ENCODE measurements at places on chromosomes 2 and 18.

GRCh38 chr2:133026536-133027177 lies 356.7 kb upstream of the LYPD1 start:
- DNase-seq, result no peak

DNA sequence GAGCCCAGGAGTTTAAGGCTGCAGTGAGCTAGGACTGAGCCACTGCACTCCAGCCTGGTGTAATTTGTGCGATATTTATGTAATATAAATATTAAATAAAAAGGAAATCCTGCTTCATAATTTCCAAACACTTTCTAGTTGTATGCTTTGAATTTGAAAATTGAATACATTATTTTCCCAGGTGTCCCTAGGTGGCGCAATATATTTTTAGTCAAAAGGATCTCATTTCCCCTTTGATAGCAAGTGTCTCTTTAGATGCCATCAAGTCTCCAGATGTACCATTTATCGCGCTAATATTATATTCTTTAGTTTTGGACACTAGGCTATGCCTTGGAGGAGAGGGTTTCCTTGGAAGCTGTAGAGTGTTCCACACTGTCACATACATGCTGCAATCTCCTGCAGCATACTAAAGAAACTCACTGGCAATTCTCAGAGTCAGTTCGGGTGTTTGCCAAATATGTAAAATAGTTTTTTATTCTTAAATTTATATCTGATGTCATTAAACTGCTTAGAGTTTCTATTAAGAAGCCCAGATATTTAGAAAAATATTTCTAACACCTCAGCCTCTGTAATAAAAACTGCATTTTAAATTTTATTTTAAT lies 5.6 kb upstream of the WDR7 start:
- no peak for DNase-seq

DNA sequence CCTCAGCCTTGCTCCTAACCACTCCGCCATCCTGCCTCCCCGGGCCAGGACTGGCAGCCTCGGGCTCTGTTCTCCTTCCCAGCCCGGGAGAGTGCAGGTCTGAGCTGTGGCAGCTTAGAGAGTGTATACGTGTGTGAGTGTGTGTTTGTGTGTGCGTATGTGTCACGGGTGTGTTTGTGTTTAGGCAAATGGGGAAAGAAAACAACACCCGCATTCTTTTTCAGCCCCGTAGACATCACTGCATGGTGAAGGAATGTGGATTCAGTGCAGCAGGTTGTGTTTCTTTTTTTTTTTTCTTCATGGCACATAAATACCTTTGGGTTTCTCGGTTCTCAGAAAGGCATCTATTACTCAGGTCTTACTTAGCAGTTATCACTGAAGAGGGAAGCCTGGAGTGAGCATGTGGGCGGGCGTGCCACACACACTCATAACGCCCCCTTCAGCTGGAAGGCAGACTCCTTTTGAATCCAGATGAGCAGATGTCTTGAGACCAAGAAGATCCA lies 44.2 kb downstream of the GLI2 start:
- DNase-seq, result no peak

GRCh38 chr2:200338692-200339091 lies 32.2 kb downstream of the SPATS2L start:
- no peak for DNase-seq

DNA sequence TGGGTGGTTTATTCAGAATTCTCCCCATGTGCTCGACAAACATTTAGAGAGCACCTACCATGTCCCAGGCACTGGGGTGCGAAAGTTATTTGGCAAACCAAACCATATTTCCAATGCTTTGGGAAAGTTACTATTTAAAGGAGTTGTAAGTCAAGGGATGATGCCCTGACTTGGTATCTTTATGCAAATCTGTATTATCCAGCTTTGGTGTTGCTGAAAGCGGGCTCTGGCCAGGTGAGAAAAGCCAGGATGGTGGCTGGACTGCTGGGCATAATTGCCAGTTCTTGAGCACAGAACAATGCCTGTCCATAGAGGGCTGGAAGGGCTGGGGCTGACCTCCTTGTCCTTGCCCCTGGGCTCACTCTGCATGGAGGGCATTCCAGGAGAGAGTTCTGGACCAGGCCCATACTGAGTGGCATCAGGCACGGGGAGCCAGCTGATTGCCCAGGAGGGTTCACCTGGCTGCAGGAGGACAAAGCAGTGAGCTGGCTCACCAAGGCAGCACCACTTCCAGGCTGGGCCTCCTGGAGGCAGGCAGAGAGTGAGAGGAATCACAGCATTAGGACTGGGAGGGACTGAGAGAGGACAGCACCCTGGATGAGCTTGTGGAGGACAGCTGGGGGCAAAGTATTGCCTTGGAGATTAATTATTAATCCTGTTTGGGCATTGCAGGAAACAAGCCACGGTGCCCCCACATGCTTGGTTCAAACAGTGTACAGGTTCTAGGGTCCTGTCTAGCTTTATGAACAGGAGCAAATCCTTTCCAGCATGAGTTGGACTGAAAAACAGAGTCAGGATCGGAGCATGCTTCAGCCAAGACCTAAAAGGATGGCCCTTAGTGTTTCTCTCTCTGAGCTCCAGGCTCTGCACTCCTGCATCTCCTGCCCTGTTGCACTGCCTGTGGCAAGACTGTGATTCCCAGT lies 7.1 kb downstream of the KHK start:
- DNase-seq, result no peak

- no peak for DNase-seq
Measured at GRCh38 chr18:68121826-68122225, 593.1 kb downstream of the TMX3 start.

- no peak for DNase-seq
Measured at GRCh38 chr2:181958726-181959125, 26.9 kb upstream of the PPP1R1C start.
